Spleen (tissue), 13 donors: ENCODE measurements at places on chromosomes 11 and 22.

DNA sequence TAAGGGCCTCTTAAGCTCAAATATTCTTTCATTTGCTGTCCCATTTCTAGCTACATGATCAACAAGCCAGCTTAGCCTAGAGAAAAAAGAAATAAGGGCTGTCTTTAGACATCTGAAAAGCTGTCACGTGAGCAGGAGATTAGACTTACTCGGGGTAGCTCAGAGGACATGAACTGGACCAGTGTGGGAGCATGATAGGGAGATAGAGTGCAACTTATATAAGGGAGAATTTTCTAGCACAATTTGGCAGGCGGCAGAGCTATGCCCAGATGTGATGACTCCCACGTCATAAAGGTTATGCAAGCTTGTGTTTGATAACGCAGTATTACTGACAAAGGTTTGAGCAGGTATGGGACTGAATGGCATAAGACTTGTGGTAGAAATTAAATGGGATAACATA is 28.2 kb upstream of the TPBGL start:
- no peak overlapping the region for H3K4me3 ChIP-seq
- DNase-seq: no peak
- H3K27me3 ChIP-seq: no peaks in the 10 kb centered on the region
- H3K36me3 ChIP-seq: no peaks in the 10 kb centered on the region
- H3K4me1 ChIP-seq: no peaks in the 10 kb centered on the region

GRCh38 chr11:62427630-62428233 is 8.9 kb downstream of the SCGB1A1 start:
- DNase-seq: no peak
- H3K4me1 ChIP-seq: peaks cover 67% of the 10 kb centered on the region
- H3K27ac ChIP-seq: peak overlapping the region; percentile 46
- no peaks in the 10 kb centered on the region for H3K36me3 ChIP-seq
- H3K27me3 ChIP-seq: no peaks in the 10 kb centered on the region

GRCh38 chr22:38761202-38762162 is 5.7 kb upstream of the SUN2 start:
- H3K4me3 ChIP-seq: no peak overlapping the region
- no peaks in the 10 kb centered on the region for H3K36me3 ChIP-seq
- no peak overlapping the region for H3K27ac ChIP-seq
- peaks cover 40% of the 10 kb centered on the region for H3K4me1 ChIP-seq

GRCh38 chr11:121889931-121890330 is 226.1 kb downstream of the BLID start:
- no peak overlapping the region for H3K4me3 ChIP-seq
- no peak overlapping the region for H3K27ac ChIP-seq
- H3K4me1 ChIP-seq: no peaks in the 10 kb centered on the region

DNA sequence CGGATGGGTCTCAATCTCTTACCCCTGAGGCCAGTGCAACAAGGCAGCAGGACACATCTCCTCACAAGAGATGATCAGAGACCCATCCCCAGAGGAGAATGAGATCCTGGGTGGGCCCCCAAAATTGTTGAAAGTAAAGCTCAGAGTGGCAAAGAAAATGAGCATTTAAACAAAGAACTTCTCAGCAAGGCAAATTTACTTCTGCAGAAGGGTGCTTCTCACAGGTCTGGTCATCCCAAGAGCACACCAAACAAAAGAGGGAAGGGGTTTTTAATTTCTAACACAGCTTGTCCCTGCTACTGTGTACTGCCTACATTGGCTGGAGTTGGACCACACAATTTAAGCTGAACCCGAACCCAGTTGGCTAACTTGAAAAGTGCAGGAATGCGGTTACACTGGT is 1628.6 kb upstream of the RAG2 start:
- no peaks in the 10 kb centered on the region for H3K4me1 ChIP-seq
- no peak overlapping the region for H3K27ac ChIP-seq
- DNase-seq: no peak
- no peaks in the 10 kb centered on the region for H3K36me3 ChIP-seq

GRCh38 chr11:107864591-107864990 is 6.0 kb upstream of the SLC35F2 start:
- no peak for DNase-seq
- no peaks in the 10 kb centered on the region for H3K27me3 ChIP-seq
- no peak overlapping the region for H3K4me3 ChIP-seq
- no peak overlapping the region for H3K27ac ChIP-seq

DNA sequence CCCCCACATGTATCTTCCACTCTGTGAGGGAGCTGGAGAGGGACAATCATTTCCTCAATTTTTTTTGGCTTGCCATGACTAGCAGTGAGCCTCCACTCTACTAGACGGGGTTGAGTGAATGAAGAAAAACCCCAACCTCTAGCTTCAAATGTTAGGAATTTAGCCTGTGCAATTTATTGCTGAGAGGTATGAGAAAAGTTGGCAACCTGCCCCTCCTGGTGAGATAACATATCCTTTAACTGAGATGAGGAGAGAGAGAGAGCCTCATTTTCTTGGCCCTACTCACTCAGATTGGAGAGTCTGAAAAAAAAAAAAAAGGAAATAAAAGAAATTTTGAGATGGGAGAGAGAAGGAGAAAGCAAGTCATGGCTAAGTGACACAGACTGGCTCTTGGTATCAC is 218.2 kb upstream of the CARD18 start:
- H3K4me3 ChIP-seq: no peak overlapping the region
- no peak overlapping the region for H3K27ac ChIP-seq
- DNase-seq: no peak
- no peaks in the 10 kb centered on the region for H3K27me3 ChIP-seq
- no peaks in the 10 kb centered on the region for H3K4me1 ChIP-seq
- H3K36me3 ChIP-seq: no peaks in the 10 kb centered on the region

DNA sequence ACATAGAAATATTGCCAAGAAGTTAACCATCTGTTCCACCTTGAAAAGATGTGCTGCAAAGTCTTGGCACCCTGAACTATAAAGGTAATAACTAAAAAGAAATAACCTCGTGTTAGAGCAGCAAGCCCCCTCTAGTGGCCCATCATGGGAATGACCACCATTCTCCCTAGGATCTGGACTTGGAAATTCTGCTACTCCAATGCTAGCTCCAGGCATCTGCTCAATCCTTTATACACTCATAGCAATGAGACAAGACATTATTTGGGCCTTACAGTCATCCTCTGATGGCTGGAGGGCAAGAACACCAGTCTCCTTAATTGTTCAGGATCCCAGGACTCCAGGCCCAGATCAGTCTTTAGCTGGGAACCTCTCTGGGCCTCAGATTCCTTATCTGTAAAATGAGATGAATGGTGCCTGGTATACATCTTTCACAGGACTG is 76.0 kb downstream of the CWC15 start:
- H3K4me1 ChIP-seq: no peaks in the 10 kb centered on the region
- H3K4me3 ChIP-seq: no peak overlapping the region
- no peaks in the 10 kb centered on the region for H3K27me3 ChIP-seq
- no peak overlapping the region for H3K27ac ChIP-seq

DNA sequence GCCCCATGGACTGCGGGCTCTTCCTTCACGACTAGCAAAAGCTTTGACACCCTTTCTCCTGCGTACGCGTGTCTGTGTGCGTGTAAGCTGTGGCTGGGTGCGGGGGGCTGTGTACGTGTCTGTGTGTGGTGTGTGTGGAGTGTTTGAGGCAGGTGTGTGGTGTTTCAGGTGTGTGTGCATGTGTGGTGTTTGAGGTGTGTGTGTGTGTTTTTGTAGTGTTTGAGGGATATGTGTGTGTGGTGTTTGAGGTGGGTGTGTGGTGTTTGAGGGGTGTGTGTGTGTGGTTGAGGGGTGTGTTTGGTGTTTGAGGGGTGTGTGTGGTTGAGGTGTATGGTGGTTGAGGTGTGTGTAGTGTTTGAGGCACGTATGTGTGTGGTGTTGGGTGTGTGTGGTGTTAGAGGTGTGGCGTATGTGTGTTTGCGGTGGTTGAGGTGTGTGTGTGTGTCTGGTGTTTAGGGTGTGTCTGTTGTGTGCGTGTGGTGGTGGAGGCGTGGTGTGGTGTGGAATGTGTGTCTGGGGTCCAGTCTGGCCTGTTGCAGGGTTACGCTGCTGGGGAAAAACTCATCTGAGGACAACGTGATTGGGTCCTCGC is 687 bp upstream of the ARSA start:
- peak overlapping the region; percentile 68 for H3K4me3 ChIP-seq
- H3K36me3 ChIP-seq: peaks cover 15% of the 10 kb centered on the region
- H3K4me1 ChIP-seq: peaks cover 49% of the 10 kb centered on the region
- H3K27ac ChIP-seq: peak overlapping the region; percentile 83
- no peaks in the 10 kb centered on the region for H3K27me3 ChIP-seq

- H3K4me3 ChIP-seq: no peak overlapping the region
- no peaks in the 10 kb centered on the region for H3K36me3 ChIP-seq
- DNase-seq: no peak
- no peaks in the 10 kb centered on the region for H3K4me1 ChIP-seq
- no peaks in the 10 kb centered on the region for H3K27me3 ChIP-seq
These were observed 57.4 kb upstream of the RCN1 start for GRCh38 chr11:32033491-32033890.

- DNase-seq: no peak
- no peaks in the 10 kb centered on the region for H3K4me1 ChIP-seq
- H3K27ac ChIP-seq: no peak overlapping the region
- H3K27me3 ChIP-seq: no peaks in the 10 kb centered on the region
- no peak overlapping the region for H3K4me3 ChIP-seq
- H3K36me3 ChIP-seq: no peaks in the 10 kb centered on the region
These were observed 134.2 kb downstream of the ME3 start for GRCh38 chr11:86538223-86538548.

GRCh38 chr11:122330279-122330965 is 214.4 kb upstream of the BLID start:
- peaks cover 4% of the 10 kb centered on the region for H3K27me3 ChIP-seq
- H3K27ac ChIP-seq: no peak overlapping the region
- H3K4me3 ChIP-seq: no peak overlapping the region

DNA sequence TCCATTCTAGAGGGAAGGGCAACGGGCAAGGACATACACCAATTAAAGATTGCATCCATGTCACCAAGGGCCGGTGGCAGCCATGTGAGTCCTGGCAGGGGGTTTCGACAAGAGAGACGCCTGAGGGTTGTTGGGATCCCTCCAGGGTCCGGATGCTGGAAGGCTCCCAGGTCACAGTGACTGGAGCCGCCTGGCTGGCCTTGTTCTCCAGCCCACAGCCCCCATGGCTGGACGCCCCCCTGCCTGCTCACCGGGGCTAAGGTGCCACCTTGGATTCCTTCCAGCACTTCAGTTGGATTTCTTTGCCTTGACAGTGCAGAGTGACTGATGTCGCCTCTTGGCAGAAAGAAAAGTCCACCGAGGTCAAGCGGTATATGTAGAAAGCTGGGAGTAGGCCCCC is 42.6 kb downstream of the ANO1 start:
- peaks cover 4% of the 10 kb centered on the region for H3K27me3 ChIP-seq
- H3K36me3 ChIP-seq: no peaks in the 10 kb centered on the region
- no peak overlapping the region for H3K4me3 ChIP-seq
- no peak overlapping the region for H3K27ac ChIP-seq

- no peak for DNase-seq
- no peak overlapping the region for H3K4me3 ChIP-seq
- no peak overlapping the region for H3K27ac ChIP-seq
These were observed 86.8 kb downstream of the PDHX start for GRCh38 chr11:35003186-35003585.

- peaks cover 47% of the 10 kb centered on the region for H3K4me1 ChIP-seq
- no peaks in the 10 kb centered on the region for H3K36me3 ChIP-seq
- no peak for DNase-seq
- no peak overlapping the region for H3K27ac ChIP-seq
- peaks cover 44% of the 10 kb centered on the region for H3K27me3 ChIP-seq
These were observed 5.2 kb upstream of the TBX10 start for GRCh38 chr11:67644472-67645418.

GRCh38 chr11:35784699-35785098 is 122.1 kb downstream of the TRIM44 start:
- no peaks in the 10 kb centered on the region for H3K36me3 ChIP-seq
- H3K27me3 ChIP-seq: no peaks in the 10 kb centered on the region
- no peak for DNase-seq
- no peak overlapping the region for H3K4me3 ChIP-seq
- peaks cover 73% of the 10 kb centered on the region for H3K4me1 ChIP-seq
- H3K27ac ChIP-seq: no peak overlapping the region

DNA sequence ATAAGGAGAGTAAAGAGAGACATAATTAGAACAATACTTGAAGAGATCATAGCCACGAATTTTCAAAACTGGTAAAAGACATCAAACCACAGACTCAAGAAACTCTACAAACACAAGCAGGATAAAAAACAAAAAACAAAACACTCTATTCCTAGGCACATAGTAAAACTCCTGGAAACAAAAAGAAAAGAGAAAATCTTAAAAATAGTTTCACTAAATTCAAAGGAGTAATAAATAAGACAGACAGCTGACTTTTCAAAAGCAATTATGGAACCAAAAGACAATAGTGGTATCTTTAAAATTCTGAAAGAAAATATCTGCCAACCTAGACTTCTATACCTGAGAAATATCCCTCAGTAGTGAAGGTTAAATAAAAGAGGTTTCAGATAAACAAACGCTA is 9.2 kb upstream of the NARS2 start:
- H3K27me3 ChIP-seq: no peaks in the 10 kb centered on the region
- no peak overlapping the region for H3K4me3 ChIP-seq
- H3K27ac ChIP-seq: no peak overlapping the region
- H3K36me3 ChIP-seq: no peaks in the 10 kb centered on the region
- H3K4me1 ChIP-seq: no peaks in the 10 kb centered on the region

- no peak overlapping the region for H3K27ac ChIP-seq
- H3K4me1 ChIP-seq: peaks cover 65% of the 10 kb centered on the region
- H3K4me3 ChIP-seq: no peak overlapping the region
- no peak for DNase-seq
- H3K27me3 ChIP-seq: no peaks in the 10 kb centered on the region
- no peaks in the 10 kb centered on the region for H3K36me3 ChIP-seq
These were observed 23.8 kb downstream of the KCNJ1 start for GRCh38 chr11:128843198-128843785.

DNA sequence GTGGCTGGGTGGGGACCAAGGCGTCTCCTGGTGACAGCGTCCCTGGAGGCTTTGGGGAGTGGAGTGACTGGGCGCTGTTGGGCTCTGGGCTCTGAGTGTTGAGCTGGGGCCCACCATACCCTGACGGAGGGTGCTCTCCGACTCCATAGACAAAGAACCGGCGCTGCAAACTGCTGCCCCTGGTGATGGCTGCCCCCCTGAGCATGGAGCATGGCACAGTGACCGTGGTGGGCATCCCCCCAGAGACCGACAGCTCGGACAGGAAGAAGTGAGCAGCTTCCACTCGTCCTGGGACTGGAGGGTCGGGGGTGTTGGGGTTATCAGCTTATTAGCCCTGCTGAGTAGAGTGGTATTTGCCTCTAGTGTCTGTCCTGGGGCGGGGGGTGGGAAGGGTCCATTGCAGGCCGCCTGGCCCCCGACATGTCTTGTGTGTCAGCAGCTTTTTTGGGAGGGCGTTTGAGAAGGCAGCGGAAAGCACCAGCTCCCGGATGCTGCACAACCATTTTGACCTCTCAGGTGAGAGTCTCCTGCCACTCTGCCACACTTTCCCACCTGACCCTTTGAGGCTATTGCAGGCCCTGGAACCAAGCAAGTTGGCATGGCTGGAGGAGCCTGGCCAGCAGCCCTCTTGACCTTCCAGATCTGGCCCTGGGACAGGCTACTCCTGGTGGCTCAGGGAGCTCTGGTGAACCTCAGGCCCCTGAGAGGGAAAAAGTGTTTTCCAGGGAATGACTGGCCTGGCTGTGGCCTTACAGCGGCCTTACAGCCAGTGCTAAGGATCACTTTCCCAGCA is 7.6 kb downstream of the CLDN5 start:
- DNase-seq: no peak
- H3K4me3 ChIP-seq: no peak overlapping the region
- H3K27ac ChIP-seq: no peak overlapping the region
- no peaks in the 10 kb centered on the region for H3K27me3 ChIP-seq
- H3K36me3 ChIP-seq: no peaks in the 10 kb centered on the region
- H3K4me1 ChIP-seq: no peaks in the 10 kb centered on the region
